Activated CD4-positive, alpha-beta memory T cell treated with anti-CD3 and anti-CD28 coated beads for 36 hours (primary cell): ENCODE measurements at places on chromosomes 7 and 10. TPM values are rescaled to one million over a fixed set of nuclear protein-coding genes. Genes with fewer than 3 reads are reported as not detected.

DNA sequence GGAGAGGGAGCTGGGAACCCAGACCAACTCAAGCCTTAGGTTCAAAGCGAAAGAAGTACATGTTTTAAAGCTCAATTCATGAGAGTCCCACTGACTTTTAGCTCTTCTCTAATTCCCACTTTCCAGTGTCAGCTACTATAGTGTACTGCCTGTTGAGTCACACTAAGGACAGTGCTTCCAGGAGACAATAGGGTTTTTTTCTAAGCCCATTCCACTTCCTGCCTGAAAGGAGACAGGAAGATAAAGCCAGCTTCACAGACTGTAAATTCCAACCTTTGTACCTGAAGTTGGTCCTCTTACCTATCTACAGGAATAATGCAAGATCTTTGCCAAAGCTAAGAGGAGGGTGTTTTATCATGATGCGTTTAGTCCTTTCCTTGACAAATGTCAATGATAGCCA lies 4.4 kb downstream of the MSRB2 start:
- no peak overlapping the region for H3K27ac ChIP-seq
- no peak overlapping the region for H3K4me3 ChIP-seq
- H3K4me1 ChIP-seq: peaks cover 42% of the 10 kb centered on the region
- no peak for DNase-seq

- H3K4me3 ChIP-seq: no peak overlapping the region
- H3K36me3 ChIP-seq: no peaks in the 10 kb centered on the region
- no peak overlapping the region for H3K27ac ChIP-seq
- H3K27me3 ChIP-seq: peaks cover 12% of the 10 kb centered on the region
Measured at GRCh38 chr7:42831006-42831717, 80.7 kb downstream of the C7orf25 start.

The ZNF394 gene
- total RNA-seq: 27.7 TPM

The GPR37 gene
- not detected for total RNA-seq
